Fibroblast of skin of right biceps (primary cell): ENCODE measurements at places on chromosomes 4 and X.

DNA sequence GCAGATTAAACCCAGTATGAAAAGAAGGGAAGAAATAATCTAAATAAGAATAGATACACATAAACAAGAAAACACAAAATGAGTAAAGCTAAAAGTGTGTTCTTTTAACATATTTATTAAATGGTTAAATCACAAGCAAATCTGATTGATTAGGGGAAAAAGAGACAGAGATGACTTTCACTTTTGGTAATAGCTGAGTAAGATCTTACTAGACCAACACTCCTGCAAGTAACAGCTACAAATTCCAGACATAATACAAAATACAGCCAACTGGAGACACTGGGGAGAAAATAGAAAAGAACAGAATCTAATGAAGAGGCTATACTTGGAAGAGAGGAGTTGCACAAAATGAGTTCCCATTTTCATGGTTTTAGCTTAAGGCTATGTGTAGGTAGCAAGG is 33.5 kb downstream of the OR13H1 start:
- DNase-seq: no peak

- DNase-seq: no peak
Observed at GRCh38 chr4:182223708-182224107, 19.5 kb upstream of the TENM3 start.

DNA sequence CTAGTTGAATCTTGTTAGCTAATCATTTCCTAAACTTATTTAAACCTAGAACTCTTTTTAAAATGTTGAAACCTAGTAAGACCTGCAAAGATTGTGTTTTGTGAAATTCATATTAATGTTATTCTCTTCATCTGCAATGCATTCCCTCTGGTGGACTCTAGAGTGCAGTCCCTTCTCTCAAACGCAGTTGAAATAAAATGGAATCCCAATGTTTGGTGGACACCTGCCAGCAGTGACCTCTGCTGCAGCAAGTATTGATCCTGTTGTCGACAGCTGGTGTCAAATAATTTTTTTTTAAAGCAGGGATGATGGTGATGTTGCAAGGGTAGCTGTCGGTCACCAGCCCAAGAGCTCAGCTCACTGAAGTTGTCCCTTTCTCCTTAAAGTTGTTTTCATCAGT is 492.0 kb downstream of the ZIC3 start:
- no peak for DNase-seq

DNA sequence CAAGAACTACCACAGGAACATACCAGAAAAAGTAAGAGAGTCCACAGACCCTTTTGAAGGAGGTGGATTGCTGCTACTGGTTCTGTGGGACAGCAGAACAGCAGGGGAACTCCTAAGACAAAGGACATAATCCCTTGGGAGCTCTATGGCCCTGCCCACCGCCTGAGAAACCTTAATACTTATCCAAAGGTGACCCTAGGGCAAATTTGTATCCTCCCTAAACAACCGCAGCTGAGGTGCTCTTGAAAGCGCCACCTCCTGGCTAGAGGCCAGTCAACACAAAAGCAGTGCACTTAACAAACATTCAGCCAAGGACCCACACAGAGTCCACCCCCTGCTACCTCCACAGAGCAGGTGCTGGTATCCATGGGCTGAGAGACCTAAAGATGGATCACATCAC is 136.8 kb downstream of the ADAM29 start:
- DNase-seq: no peak

GRCh38 chrX:103918050-103918449 is 44.4 kb upstream of the TMSB15B start:
- peak; percentile 78 for DNase-seq

DNA sequence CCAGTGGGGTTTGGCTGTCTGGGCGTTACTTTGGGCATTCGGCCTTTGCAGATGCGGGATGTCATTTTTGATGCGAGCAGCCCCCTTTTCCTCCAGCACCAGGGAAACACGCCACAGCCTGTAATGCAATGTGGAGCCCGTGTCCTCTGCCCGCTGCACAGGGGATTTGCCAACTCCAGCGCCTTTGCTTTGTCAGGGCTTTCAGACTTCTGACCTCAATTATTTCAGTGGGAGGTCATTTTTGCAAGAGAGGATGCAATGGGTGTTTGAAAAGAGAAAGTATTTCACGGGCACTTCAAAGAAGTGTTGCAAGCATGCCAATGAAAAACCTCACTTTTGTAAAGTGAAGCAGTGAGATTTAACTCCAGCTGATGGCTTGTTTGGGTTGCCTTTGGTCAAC is 11.5 kb downstream of the CLCN4 start:
- no peak for DNase-seq

- no peak for DNase-seq
Observed at GRCh38 chrX:20311505-20311904, 44.8 kb upstream of the RPS6KA3 start.

DNA sequence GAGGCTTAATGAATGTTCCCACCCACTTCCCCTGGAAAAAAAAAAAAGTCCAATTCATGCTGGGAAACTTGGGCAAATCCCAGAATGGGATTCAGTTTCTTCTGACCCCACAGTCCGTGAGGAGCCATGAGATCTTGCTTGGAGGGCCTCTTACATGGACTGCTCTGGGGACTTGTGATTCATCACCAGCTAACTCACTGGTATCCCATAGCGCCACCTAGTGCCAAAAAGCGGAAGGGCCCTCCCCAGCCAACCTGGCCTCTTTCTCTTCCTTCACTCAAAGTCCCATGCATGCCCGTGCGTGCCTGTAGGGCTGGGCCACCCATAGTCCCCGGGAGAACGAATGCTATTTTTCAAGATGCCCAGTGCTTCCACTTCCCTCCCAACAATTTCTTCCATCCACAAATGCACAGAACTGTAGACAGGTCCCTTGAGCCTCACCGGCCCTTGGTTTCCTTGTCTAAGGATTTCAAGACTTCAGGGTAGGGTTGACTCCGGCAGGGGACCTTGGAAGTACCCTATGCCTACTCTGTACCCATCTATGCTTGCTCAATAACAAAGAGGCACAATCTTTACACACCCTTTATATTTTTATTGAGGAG is 5.1 kb downstream of the RTL5 start:
- DNase-seq: peak; percentile 87

DNA sequence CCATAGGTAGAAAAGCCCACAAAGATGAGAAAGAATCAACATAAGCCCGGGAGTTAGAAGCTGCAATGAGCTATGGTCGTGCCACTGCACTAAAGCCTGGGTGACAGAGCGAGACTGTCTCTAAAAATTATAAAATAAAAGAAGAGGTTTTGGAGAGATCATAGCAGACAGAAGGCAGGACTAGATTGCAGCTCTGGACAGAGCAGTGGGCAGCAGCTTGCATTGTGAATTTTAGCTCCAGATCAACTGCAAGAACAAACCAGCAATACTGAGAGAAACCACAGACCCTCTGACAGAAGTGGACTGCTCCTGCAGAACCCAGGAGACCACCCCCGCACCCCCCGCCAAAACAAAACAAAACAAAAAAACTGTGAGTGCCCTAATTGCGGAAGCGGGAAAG is 30.6 kb downstream of the SOWAHB start:
- no peak for DNase-seq

DNA sequence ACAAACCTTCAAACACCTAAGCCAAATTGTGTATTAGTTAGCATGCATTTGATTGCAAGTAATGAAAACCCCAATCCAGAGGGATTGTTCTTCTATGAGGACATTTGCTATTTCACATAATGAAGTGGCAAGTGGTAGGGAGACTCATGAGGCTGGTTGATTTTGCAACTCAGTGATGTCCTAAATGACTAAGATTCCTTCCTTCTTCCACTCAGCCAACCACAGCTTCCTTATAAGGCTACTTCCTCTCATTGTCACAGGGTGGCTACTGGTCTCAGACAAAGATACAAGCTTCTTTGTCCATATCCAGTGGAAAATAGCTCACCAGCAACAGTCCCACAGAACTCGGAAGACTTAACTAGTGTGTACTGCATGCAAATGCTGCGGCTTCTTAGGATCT is 5.3 kb upstream of the OTC start:
- peak; percentile 68 for DNase-seq

GRCh38 chrX:70553516-70553915 is 108.9 kb downstream of the DLG3 start:
- DNase-seq: no peak

GRCh38 chr4:71697031-71697430 is 86.8 kb downstream of the GC start:
- DNase-seq: no peak

DNA sequence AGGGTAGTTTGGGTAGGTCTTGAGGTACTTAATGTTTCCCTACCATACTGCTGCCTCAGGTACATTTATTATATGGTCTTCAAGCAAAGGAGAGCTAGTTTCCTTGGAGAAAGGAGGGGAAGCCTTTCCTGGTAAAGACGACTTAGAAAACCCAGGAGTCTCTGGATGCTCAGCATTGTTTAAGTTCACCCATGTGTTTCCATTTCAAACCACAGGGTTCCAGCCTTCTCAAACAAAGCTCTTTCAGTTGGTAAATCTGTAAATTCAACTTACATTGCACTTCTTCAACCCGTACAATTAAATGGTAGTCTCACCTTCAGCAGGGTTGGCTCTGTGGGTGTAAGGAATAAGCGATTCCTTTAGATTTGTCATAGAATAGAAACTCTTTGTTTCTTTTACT is 111.9 kb upstream of the UNC5C start:
- DNase-seq: no peak

GRCh38 chr4:158395889-158396288 is 125.8 kb upstream of the RXFP1 start:
- DNase-seq: no peak

- no peak for DNase-seq
Observed at GRCh38 chr4:5964030-5964429, 54.2 kb downstream of the C4orf50 start.

DNA sequence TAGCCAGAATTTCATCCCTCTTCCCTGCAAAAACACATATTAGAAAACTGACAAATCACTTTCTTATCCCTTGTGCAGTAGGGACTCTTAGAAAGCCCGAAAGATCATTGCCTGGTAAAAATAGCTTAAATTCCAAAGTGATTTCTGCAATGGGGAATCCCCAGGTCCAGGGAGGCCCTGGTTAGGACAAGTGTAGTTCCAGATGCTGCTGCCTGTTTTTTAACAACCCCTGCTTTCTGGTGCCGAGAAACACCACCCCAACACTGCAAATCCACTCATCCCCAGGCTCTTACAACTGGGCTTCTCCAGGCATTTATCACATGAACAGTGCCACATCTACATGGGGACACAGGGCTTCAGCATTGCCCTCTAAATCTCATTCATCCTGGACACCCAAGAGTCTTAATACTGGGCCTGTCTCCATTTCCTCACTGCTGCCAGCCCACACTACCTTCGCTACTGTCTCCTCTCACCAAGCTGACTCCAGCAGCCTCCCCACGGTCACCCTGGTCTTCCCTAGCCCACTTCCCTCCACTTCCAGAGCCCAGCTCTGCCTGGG is 112.2 kb upstream of the PSAPL1 start:
- peak; percentile 49 for DNase-seq

GRCh38 chrX:65971151-65971550 is 68.7 kb downstream of the VSIG4 start:
- no peak for DNase-seq

DNA sequence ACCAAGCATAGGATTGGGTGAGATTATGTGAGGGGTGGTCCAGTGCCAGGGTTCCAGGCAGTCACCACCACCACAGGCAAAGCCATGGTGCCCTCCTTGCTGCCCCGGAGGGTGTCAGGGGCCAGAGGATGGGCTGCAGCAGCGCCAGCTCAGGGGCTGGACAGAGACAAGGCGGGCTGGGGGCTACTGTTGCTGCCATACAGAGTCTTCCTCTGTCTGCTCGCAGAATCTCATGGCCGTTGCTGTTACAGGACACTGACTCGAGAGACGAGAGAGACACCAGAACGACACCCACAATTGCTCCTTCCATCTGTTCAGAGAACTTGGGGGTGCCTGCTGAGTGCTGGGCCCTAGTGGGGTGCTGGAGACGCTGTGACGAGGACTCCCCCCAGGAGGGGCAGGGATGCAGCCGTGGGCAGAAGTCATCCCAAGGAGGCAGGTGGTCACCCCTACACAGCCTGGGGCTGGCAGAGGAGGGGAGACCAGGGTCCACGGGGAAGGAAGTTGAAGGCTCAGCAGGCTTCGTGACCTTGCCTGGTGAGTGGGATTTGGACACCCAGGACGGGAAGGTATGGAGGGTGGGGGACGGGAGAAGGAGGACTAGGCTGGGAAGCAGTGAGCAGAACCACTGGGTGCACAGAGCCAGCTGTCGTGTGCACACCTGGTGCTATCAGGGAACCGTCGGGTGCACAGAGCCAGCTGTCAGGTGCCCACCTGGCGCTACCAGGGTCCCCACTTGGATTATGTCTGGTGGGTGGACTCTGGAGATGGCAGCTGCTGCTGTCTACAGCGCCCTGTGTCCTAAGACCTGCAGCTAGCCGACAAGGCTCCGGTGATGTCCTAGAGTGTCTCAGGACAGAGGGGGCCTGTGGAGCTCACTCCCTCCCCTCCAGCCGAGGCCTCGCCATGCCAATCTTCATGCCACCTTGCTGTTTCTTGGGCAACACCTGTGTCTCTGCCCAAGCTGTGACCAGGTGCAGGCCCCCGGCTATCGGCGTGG is 43.9 kb upstream of the HMX1 start:
- DNase-seq: no peak

DNA sequence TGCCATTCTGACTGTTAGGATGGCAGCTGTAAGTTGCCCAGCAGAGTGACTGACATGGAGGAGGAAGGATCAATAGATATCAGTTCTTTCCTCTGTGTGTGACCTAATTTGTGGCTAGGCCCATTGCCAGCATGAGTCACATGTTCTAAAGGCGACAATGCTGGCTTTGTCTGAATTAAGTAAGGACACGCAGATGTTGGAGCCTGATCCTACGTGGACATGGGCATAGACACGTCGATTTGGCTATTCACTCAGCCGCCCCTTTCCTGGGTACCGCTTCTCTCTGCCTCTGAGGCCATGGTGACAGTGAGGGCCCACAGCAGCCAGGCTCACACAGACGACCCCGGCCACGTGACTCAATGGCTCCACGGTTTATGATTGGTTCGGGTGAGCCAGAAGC is 16.3 kb downstream of the PROM1 start:
- DNase-seq: no peak
